ENCODE measurements at places on chromosomes 3 and 15.

DNA sequence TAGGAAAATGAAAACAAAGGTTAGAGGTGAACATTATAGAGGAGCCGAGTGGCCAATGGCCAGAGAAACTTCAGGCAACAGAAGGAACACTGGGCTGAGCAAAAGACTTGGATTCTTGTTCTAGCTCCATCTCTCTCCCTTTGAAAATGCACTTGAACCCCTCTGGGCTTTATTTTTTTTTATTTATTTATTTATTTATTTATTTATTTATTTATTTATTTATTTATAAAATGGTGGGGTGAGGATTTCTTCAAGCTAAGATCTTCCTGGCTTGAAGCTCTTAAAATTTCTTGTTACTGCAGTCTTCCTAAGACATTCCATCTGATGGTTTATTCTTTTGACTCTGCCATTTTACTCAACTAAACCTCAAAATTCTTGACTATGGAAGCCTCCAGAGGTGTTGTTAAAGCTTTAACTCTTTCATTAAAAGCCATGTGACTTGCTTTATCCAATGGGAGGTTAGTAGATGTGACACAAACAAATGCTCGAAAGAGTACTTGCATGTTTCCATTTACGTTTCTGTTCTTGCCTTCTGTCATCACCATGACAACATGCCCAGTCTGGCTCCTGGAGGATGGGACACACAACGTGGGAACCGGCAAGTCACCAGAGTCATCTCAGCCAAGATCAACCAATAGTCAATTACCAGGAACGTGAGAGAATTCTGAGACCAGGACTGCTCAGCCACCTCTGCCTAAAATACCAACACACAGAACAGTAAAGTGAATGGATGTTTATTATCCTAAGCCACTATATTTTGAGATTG lies 325.2 kb upstream of the CTNNB1 start:
- no peak for DNase-seq

GRCh38 chr15:72169921-72170611 lies 27.5 kb downstream of the GRAMD2A start:
- no peak for DNase-seq

DNA sequence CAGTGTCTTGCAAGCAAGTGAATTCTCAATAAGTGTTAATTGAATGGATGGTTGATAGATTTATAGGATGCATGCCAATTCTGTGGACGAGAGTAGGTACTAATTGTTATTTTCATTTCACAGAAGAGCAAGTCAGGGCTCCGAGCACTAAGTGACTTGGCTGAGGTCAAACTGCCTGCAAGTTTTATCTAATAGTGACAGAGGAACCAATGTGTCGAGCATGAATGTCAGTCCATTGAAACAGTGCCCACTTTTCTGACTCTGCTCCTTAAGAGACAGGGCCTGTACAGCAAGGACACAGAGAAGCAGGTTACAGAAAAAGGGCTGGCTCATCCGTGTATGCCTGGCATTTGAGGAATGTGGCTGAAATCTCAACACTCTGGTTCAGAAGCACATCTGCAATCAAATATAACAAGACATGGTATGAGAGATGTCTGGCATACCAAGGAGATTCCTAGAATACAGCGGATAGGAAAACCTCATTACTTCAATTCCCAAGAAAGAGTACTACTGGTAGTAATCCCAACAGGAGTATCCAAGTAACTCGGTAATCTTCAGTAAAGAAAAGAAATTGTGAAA lies 6.0 kb upstream of the B3GNT5 start:
- no peak for DNase-seq

GRCh38 chr15:98773616-98774015 lies 125.3 kb downstream of the IGF1R start:
- no peak for DNase-seq

DNA sequence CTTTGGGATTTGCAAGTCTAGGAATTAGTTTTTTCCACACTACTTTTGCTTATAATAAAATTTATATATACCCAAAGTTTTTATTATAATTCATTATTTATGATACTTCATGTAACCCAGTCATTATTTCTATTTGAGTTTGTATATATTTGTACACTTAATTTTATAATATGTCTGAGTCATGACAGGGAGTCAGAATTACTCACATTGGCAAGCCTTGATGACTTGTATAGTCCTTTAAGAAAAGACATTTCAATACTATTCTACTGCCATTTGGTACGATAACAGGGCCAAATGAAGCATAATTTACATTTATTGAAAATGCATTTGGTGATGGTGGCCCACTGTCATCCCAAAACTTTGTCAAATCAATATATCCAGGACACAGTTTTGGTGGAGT lies 95.9 kb upstream of the UNC13C start:
- DNase-seq: no peak

DNA sequence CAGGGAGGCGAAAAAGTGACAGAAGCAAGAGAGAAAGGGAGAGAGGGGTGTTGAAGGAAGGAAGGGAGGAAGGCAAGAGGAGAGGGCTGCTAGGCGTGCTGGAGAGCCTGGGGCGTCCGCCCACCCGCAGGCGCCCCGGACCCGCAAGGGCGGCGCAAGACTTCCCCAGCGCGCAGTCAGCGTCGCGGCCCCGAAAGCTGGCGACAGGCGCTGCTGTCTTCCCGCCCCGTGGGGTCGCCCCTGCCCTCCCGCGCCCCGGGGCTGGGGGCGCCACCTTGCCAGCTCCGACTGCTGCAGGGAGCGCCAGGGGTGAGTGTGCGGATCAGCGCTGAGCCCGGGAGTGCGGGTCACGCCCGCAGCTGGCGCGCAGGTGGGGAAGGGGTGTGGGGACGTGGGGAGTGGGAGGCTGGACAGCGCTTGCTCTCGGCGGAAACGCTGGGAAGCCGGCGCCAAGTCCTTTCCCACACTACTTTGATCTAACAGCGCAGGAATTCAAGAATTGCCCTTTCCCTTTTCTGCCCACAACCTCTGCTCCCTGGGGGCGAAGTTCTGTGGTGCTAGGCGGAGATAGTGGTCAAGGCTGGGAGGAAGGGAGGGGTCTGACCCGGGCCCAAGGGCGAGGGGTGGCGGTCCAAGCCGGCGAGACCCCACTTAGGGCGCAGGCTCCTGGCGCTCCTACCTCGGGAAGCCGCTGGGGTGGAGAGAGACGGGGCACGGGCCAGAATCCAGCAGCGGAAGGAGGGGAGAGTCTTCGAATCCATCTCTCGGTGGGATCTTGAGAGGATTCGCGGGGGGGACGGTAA lies 266.1 kb downstream of the CGGBP1 start:
- DNase-seq: no peak

GRCh38 chr3:38003371-38003816 lies 12.8 kb downstream of the VILL start:
- peak; percentile 47 for DNase-seq

- DNase-seq: no peak
Measured at GRCh38 chr15:62476163-62476562, 311.1 kb upstream of the C2CD4B start.

DNA sequence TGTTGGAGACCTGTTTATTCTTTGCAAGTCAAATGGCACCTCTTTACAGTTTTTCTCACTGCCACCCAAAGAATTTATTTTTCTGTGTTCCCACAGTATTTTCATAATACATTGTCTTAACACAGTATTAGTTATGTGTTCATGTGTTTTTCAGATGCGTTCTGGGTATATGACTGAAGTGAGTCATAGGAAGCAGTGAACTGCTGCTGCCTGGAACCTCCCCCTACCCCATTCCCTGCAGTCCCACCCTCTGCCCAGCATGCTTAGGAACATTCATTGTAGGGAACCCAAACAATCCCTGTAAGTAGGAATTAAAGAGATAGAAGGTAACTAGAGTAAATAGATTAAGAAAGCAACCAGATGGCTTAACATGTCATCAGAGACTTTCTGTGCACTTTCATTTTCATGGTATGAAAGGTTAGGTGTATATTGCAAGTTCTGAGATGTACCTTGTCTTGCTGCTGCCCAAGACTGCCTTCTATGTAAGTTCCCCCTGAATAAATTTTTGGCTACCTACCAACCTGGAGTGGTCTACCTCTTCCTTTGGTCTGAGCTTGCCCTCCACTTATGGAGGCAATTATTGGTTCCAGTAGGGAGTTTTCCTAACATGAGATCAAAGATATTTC lies 21.9 kb upstream of the SQOR start:
- DNase-seq: no peak
